ENCODE measurements at places on chromosomes 13 and 19.

DNA sequence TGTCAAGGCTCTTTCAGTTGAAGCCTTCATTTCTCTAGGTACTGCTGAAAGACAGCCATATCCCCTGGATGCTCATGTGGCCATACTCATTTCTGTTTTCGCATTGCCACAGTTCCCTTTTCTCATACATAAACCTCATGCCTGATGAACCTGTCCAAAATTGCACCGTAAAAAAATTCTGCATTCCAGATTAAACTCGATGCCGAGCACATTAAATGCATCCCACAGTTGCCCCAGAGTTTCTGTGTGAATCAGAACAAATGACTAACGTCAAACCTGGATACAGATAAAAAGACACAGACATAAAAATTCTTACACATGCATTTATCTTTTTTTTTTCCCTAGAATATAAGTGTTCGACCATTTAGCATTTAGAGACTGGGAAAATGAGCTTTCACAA, 288.2 kb downstream of the COG6 start:
- DNase-seq = no peak

DNA sequence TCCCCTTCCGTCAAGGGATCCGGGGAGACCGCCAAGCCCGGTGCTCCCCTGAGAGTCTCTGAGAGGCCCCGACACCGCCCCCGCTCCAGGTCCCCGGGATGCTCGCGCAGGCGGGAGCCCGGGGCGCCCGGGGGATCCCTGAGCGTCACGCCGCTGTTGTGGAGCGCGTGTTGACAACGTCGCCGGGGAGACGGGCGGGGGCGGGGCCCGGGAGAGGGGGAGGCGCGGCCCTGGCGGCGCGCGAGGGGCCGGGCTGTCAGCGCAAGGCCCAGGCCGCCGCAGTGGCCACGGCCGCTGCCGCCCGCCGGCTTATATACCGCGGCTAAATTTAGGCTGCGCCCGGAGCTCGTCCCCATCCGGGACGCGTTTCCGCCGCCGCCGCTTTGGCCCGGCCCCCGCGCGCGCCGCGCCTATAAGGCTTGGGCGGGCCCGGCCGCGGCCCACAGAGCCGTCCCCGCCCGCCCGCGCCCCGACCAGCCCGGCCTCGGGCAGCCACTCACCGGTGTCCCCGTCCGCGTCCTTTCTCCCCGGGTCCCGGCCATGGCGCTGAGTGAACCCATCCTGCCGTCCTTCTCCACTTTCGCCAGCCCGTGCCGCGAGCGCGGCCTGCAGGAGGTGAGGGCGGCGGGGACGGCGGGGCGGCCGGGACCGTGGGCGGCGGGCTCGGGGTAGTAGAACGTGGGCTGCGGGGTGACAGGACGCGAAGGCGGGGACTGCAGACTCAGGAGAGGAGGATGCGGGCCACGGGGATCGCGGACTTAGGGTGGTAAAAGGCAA, at the start of gene KLF2:
Gene KLF2, plus strand, starts transcription at position 443 of the 777 bp plus-strand sequence. Its CDS starts 98 bp downstream, at position 541.
- peak; percentile 16 for DNase-seq

DNA sequence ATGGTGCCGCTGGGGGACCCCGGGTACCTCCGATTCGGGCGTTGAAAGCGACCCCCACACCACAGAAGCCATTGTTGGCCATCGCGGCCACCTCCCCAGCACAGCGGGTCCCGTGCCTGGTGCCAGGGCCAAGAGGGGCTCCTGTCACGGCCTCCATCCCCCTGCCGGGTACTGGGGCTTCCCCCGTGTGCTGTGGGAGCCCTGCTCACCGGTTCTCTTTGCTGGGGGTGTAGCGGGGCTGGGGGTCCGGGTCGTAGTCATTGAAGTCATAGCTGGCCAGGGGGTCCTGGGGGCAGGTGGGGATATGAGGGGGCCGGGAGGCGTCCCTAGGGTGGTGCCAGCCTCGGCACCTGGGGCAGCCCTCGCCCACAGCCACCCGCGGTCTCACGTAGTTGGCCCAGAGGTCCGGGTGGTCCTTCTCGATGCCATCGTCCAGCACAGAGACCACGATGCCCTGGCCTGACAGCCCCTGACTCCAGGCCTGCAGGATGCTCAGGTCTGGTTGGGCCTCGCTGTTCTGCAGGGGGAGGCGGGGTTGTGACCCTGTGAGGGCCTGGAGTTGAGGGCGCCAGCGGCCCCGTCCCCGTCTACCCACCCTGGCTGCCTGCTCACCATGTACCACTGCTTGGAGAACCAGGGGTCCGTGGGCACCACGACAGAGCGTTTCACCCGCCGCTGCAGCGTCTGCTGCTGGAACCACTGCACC, 2.4 kb downstream of the PCSK4 start:
- DNase-seq = no peak

GRCh38 chr13:100811024-100811865, 136.7 kb upstream of the TMTC4 start:
- DNase-seq = no peak

DNA sequence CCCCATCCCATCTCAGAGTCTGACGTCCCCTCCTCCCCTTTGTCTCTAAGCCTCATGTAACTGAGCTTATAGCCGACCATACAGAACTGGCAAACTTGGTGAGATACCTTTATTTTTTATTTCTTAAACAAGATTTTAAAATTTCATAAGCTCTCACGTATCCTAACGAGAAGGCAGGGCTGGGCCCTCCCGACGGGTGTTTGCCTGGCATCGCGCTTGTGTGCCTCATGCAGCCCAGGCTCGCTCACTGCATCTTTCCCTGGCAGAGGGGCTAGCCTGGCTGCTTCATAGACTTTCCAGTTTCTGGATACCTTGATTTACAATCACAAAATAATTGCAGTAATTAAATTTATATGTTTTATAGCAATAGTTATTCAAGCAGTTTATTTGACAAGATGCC, 69.0 kb downstream of the GGACT start:
- DNase-seq = no peak

All from C1 segment of cervical spinal cord (tissue), 14 donors.